CD4-positive, alpha-beta T cell treated with Interleukin-6 for 4 hours (primary cell): ENCODE measurements at places on chromosomes 2 and 18.

GRCh38 chr18:50011813-50012435 is 183.0 kb downstream of the MYO5B start:
- DNase-seq, result no peak

GRCh38 chr18:48796491-48797205 is 154.1 kb downstream of the SMAD7 start:
- no peak for DNase-seq

DNA sequence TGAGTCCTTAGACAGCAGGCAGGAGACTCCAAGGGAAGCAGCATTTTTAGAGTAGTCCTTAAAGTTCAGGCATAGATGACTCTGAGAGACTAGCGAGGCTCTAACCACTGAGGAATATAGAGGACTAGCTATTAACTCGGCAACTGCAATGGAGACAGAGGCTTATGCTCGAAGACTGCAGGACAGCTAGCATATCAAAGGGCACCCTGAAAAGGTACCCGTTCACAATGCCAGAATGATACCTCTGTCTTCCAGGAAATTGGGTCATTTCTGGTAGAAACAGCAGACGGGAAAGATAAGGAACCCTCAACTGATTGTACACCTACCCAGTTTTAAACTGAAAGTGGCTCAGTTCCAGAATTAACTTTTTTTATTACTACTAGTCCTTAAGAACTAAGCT is 1204.0 kb upstream of the ZEB2 start:
- no peak for DNase-seq

- no peak for DNase-seq
These were observed 102.2 kb upstream of the UXS1 start for GRCh38 chr2:106296182-106296815.

DNA sequence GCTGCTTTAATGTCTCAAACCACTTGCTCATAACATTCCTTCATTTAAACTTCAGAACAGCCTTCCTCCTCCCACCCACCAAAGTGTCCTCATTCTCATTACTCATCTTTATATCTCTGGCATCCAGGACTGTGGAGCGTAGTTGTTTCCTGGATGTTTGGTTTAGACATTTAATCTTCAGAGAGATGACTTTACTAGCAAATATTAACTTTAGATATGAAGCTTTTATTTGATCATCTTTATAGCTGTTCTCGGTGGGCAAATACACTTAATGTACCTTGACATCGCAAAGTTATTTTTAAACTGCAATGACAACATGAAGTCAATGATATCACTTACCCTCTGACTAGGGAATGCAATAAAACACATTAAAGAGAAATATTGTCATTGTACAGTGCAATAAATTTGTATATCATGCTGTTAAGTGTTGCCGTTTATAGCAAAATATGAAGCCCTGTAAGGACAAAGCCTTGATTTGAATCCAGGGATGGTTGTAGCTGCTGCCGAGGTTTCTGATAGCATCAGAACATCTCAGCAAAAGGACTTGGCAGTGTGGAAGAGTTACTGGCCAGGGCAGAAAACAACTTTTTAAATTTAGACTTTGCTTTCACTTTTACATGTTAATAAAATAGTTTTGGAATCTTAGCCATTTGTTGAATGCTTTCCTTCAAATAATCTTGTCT is 4.6 kb upstream of the LAMA3 start:
- DNase-seq, result no peak

DNA sequence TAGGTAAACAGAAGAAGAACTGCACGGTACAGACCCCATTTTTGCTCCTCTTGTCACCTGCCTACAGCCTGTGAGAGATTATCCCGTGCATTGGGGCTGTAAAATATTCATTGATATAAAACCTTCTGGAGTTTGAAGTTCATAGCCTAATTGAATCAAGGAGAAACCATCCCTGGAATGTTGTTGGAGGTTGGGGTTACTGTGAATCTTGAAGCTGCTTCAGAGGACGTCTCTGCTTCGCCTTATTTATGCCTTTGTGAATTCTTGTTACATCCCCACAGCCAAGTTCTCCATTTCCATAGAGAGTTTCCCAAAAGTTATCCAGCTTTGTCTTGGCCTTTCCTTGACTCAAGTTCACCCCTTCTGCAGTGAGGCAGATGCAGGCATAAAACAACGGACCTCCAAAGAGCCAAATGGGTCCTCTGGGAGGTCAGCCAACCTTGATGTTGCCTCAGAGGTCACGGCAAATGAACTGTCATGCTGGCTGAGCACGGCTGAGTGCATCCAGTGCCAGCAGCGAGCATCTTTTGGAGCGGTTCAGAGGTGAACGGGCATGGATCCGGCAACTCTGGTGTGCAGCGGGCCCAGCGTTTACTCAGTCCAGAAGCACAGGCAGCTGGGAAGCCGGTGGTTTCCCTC is 317.6 kb downstream of the PRKCE start:
- DNase-seq, result no peak

DNA sequence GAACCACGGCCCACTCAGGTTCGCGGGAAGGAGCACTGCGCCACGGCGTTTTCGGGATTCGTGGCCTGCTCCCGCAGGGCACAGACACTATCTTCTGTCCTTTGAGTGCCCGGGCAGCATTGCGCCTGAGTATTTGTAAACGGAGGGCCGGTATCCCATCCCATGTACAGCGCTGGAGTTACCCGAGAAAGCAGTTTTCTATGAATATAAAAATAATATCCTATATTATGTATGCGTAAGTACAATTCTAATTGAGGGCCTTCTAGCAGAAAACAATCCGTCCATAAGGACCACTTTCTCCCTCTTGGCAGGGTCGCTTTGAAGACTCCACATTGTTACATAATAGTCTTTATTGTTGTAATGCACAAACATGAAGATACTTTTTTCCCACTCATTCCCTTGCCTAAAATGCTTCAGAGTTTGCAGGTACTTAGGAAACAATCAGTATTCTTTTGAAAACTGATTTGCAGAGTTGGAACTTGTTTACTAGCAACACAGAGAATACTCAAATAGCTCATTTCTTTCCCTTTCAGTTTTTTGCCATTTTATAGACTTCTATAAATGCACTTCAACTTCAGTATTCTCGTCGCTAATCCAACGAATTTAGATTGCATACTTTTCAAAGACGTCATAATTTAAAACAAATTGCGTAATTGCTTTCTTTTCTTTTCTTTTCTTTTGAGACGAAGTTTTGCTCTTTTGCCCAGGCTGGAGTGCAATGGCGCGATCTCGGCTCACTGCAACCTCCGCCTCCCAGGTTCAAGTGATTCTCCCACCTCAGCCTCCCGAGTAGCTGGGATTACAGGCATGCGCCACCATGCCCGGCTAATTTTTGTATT is 1.0 kb upstream of the REV1 start:
- DNase-seq, result no peak

- DNase-seq, result no peak
These were observed 402.7 kb downstream of the LRP1B start for GRCh38 chr2:141728142-141728541.

DNA sequence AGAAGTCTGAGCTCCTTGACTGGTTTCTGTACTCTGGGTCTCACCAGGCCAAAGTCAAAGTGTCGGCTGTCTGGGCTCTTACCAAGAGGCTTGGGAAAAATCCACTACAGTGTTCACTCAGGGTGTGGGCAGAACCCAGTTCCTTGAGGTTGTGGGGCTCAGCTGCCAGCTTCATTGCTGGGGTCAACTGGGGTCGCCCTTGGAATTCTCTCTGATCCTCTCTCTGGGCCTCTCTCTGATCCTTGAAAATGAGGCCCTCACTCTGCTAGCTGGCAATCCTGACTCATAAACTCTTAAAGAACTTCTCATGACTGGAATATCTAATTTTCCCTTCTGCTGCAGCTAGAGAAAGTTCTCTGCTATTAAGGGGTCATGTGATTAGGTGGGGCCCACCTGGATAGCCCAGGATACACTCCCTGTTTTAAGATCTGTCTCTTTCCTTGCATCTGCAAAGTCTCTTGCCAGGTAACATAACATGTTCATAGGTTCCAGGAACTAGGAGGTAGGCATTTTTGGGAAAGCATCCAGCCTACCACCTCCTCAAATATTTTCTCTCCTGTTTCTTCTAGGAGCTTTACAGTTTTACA is 66.3 kb downstream of the SP110 start:
- DNase-seq, result no peak

- no peak for DNase-seq
These were observed 34.8 kb downstream of the SP110 start for GRCh38 chr2:230184727-230185578.

GRCh38 chr18:46886893-46887292 is 30.4 kb downstream of the PIAS2 start:
- DNase-seq, result no peak

DNA sequence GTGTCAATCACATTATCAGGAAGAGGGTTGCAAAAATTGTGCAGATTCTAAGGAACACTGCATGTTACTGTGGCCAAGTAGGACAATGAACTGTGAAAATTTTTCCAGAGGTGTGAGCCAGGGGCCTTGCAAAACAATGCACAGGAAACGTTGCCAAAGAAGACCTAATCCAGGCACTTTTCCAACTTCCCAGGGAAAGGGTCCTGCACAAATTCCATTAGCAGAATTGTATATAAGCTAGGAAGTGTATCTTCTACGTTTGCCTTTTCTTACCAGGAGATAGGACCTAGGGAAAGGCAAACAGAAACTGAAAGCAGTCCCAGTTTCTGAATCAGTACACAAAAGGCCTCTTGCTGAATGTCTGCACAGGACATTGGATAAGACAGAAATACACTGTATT is 1888.3 kb upstream of the CELF4 start:
- DNase-seq, result no peak

GRCh38 chr2:108182489-108182888 is 57.3 kb upstream of the SULT1C3 start:
- DNase-seq, result no peak

- DNase-seq, result no peak
These were observed 588.2 kb downstream of the IRS1 start for GRCh38 chr2:226211439-226211838.

DNA sequence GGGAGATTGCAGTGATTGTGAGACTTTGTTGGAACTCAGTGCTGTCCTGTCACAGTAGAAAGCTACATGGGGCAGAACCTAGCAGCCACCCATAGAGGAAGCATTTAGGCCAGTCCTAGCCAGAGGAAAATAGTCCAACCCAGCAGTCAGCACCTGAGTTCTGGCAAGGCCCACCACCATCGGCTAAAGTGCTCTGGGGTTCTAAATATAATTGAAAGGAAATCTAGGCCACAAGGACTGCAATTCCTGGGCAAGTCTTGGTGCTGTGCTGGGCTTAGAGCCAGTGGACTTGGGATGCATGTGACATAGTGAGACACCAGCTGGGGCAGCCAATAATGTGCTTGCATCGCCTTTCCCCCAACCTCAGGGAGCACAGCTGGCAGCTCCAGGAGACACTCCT is 28.9 kb upstream of the ACTR2 start:
- DNase-seq, result no peak

GRCh38 chr2:123448801-123449200 is 576.3 kb upstream of the CNTNAP5 start:
- DNase-seq, result no peak

DNA sequence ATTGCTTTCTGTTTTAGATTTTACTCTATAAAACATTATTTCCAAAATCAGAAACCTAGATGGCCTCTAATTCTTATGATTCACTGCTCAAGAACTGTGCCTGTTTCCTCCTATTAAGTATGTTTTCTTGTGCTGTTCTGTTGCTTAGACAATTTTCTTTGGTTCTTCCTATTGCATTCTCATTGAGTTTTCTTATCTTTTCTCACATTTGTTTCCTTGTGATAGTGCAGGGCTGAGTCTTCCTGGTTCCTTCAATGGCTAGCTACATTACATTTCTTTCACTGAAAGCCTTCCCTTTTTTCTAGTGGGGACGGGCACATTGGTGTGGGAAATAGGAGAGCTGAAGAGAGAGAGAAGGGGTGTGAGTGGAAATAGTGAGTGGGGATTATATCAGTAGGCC is 183.4 kb downstream of the CALCRL start:
- DNase-seq, result no peak

- no peak for DNase-seq
These were observed 15.8 kb upstream of the VRK2 start for GRCh38 chr2:58030771-58031170.

GRCh38 chr18:61047794-61048193 is 285.4 kb upstream of the CDH20 start:
- DNase-seq, result no peak
